CD4-positive, alpha-beta T cell treated with Interleukin-4 for 4 hours (primary cell): ENCODE measurements at places on chromosomes 11 and 22.
A peak's percentile ranks its signal among the peaks of the same experiment; 100 is the strongest.

GRCh38 chr11:86891036-86891435 lies 64.2 kb downstream of the FZD4 start:
- DNase-seq, result no peak

- no peak for DNase-seq
Measured at GRCh38 chr11:18366286-18366685, 28.1 kb upstream of the LDHA start.

- peak; percentile 27 for DNase-seq
Measured at GRCh38 chr11:82775736-82776346, 42.2 kb upstream of the FAM181B start.

DNA sequence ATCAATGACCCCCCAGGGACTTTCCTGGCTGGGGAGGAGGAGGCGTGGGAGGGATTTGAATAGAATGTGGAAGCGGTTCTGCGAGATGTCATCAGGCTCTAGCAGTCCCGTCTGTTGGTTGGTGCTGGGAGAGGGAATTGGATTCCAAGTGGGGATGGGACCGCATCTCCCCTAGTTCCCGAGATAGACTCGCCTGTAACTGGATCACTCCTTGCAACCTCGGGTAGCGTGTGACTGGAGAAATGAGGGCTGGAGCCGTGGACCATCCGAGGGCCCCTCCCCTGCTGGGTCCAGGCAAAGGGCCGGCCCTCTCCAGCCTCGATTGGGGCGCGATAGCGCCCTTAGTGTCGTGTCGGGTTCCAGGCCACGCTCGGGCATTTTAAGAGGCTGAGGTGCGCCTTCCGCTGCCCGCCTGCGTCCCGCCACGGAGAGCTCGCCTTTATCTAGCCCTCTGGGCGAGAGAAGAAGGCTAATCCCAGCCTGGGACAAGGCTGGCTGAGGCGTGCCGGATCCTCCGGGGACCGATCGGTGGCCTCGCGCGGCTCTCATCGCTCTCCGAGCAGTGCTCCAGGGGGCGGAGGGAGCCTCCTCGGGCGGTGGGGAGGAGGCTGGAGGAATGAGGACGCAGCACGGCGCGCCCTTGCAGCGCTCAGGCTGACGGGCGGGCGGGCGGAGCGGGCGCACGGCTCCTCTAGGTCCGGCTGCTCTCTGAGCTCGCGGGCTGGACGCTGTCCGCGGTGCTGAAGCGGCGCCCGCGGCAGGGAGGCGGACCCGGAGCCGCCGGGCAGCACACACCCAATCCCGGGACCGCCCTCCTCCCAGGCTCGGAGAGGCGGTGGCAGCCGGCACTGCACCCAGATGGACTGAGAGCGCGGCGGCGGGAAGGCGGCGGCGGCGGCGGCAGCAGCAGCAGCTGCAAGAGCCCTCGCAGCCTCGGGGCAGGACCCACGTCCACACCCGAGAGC lies 107.8 kb downstream of the OSBP2 start:
- peak; percentile 39 for DNase-seq

DNA sequence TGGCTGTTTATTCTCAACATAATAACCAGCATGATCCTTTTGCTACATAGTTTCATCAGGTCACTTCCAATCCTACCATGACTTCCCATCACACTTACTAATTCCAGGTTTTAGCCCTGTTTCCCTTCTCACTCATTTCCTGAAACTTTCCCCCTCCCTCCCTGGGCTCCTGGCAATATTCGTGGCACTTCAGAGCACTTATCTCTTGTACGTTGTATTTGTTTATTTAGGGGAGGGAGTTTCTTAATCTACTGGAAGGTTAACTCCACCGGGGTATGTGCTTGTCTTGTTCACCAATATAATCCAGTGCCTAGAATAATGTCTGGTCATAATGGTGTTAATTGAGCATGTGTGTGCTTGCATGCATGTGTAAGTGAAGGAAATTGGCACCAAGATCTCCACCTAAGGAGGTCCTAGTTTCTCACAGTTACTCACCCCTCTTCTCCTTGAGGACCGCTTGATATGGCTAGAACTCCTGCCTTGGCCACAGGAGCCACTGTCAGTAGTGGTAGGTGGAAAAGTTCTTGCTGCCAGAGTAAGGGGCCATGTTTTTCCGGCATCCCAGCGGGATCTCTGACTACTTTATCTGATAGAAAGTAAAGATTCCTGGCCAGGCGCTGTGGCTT lies 11.7 kb downstream of the EIF3L start:
- DNase-seq, result no peak

GRCh38 chr11:59954219-59954847 lies 9.5 kb upstream of the OOSP4A start:
- no peak for DNase-seq

DNA sequence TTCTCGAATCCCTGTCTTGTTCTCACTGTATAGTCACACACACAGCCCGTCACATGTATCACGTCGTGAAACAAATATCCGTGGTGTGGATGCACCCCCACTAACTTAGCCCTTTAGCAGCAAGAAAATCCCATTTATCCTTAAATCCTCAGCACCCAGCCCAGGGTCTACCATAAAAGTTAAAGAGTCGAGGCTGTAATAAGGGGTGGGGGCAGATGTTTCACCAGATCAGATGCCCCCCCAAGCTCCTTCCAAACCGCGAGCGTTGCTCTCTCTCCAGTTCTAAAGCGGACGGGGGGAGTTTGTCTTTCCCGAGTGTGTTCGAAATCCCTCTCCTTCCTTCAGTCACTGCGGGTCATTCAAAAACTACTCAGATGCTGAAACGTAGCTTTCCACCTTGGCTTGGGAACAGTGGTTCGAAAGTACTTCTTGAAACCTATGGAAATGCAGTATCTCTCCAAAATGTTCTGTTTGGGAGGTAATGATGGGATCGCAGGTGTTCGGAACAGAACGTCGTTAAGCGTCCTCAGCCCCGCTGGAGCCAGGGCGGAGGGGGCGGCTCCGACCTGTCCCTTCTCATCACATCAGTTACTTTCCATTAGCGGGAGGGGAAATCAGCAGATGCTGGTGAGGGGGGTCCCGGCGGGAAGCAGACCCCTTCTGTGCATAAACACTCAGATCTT lies 156.2 kb downstream of the BRD1 start:
- DNase-seq, result no peak

- DNase-seq, result no peak
Measured at GRCh38 chr22:20211409-20211996, 56.6 kb downstream of the RTN4R start.

GRCh38 chr11:82899957-82900276 lies 313 bp downstream of the PRCP start:
- DNase-seq, result no peak

DNA sequence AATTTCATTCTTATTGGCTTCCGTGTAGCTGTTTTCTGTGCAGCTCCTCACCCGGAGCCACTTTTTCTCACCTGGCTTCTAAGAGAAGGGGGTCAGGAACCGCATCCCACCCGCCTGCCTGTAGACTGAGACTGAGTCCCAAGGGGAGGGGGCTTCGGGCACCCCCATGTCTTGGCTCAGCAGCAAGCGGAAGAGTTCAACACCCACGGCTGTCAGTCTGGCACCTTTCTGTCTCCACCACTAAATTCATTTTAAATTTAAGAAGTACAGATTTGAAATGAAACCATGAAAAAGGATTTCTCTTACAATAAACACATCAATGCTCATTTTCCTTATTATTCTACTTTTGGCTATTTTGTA lies 66.7 kb downstream of the EFCAB6 start:
- DNase-seq, result no peak

GRCh38 chr22:33720166-33720878 lies 200.0 kb downstream of the LARGE1 start:
- DNase-seq, result no peak

DNA sequence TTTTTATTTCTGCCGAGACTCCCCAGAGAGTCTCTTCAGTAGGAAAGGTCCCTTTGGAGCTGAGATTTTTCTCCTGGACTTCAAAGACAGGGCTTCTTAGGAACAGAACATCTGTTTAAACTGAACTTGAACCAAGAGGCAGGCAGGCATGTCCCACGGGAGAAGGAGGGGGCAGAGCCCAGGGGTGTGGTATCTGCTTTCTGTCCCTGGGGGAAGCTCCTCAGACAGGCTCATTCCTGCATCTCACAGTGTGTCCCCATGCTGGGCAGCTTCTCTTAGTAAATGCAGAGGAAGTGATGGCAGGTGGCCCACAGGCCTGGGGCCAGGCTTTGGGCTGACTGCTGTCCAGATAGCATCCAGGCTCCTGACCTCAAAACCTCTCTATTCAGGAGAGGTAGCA lies 47.3 kb downstream of the TSPAN18 start:
- no peak for DNase-seq

GRCh38 chr11:83115026-83115425 lies 41.9 kb upstream of the PCF11 start:
- no peak for DNase-seq

- DNase-seq, result no peak
Measured at GRCh38 chr11:88175569-88176075, 379 bp upstream of the RAB38 start.

- DNase-seq, result peak; percentile 85
Measured at GRCh38 chr11:925496-926301, at the start of gene AP2A2. AP2A2 (plus strand) TSS chr11:925870; CDS start chr11:926022, 152 bp downstream.

- no peak for DNase-seq
Measured at GRCh38 chr11:64132191-64132771, 33.6 kb downstream of the MACROD1 start.

DNA sequence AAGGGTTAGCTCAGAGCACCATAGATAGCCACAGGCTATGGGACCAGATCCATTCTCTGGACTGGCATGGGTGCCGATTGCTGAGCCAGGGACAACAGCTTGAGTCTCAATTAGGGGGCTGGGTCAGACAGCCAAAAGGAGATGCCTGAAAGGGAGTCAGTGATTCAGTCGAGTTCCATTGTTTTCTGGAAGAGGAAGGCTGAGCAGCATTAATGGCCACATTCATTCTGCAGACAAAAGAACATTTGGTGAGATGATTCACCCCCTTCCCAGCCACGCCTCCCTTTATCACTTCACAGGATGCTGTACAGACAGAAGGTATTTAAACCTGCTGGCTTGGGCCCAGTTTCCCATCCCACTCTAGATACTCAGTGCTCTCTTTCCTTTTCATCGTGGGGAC lies 131.9 kb downstream of the ADAMTS15 start:
- DNase-seq, result no peak

GRCh38 chr11:100629671-100630070 lies 57.4 kb upstream of the ARHGAP42 start:
- DNase-seq, result no peak

- no peak for DNase-seq
Measured at GRCh38 chr11:75813622-75814039, 1.4 kb upstream of the UVRAG start.

DNA sequence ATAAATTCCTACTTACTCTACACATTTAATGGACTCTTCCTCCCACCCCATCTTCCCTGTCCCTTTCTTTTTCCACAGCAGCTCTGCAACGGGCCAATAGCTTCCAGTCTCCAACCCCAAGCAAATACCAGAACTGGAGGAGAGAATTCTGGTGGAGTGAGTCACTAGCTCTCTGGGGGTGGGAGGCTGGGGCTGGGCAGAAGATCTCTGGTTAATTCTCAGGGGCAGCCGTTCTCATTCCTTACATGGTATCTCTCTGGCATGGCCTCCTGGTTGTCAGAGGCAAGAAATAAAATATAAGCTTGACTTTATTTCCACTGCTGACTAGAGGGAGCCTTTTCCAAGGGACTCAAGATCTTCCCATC lies 90.4 kb upstream of the PARVA start:
- DNase-seq, result no peak

- DNase-seq, result no peak
Measured at GRCh38 chr11:63847363-63847762, 8.5 kb downstream of the MARK2 start.

DNA sequence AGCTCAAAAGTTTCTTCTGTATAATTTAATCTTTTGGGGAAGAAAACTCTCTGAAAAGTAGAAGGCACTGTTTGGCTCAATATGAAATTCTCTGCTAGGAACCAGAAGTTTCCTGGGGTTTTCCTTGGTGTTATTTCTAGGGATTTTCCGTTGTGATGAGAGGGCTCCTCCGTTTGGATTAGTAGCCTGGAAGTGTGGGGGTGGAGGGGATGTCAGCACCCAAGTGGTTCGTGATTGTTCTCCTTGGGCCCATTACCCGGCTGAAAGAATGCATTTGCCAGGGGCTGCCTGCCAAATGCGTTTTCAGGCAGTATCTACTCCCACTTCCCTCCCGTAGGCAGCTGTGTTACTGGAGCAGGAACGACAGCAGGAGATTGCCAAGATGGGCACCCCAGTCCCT lies 4.3 kb downstream of the SF3B2 start:
- no peak for DNase-seq

GRCh38 chr11:117691218-117691514 lies 105.8 kb downstream of the DSCAML1 start:
- DNase-seq, result no peak

GRCh38 chr11:123924027-123924426 lies 15.4 kb upstream of the OR4D5 start:
- no peak for DNase-seq

DNA sequence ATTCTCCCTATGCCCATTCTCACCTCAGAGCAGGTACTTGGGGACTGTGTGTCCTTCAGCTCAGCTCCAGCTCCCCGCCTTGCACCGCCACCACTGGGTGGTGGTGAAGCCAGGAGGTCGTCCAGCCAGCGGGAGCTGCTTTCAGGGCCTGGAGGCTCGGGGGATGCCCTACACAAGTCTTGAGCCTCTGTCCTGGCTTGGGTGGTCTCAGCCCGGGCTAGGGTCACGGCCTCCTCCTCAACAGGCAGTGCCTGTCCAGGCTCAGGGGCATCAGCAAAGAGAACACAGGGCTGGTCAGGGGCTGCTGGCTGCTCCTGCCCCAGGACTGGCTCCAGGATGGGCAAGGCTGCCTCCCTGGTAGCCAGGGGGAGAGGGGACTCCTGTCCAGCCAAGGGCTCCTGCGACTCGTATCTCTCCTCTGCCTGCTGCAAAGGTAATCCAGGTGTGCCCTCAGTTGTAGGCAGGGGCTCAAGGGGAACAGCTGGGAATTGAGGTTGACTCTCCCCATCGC lies 12.2 kb downstream of the TNKS1BP1 start:
- DNase-seq, result no peak

DNA sequence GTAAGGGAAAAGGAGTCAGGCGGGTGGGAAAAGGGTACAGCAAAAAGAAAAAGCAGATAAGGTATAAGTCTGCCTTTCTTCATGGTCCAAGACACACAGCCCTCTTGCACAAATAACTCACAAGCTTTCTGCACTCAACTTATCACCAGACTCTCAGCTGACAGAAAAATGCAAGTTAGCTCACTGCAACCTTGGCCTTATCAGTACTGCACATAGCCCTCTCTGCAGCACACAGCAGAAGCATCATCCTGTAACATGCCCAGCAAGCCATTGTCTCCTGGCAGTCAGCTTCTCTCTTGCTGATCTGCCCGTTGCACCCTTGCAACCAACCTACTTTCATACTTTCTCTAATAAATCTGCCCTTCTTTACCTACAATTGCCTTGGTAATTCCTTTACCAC lies 5.8 kb downstream of the ZBTB44 start:
- DNase-seq, result no peak

DNA sequence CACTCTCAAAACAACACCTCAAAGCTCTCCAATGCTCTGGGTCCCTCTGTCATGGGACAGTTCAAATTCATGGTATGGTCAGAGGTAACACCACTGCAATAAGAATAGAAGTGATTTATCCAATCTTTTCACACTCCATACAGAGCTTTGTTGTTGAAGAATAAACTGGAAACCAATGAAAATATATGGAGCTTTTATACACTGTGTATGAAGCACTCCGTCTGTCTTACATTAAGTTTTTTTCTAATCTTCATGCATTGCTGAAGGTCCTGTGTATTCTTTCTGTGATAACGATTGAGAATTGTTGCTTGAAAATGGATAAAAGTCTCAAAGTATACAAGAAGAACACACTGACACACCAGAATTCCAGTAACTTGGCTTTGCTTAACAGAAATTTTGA lies 603.7 kb upstream of the LUZP2 start:
- DNase-seq, result no peak
